OCI-M1 (cell line): ENCODE measurements at places on chromosomes 3 and 15.
A peak's percentile ranks its signal among the peaks of the same experiment; 100 is the strongest.

- no peak for DNase-seq
Observed at GRCh38 chr15:91253605-91254004, 153.5 kb downstream of the SV2B start.

- DNase-seq: no peak
Observed at GRCh38 chr15:57463360-57463759, 87.1 kb downstream of the CGNL1 start.

GRCh38 chr3:170734043-170734734 is 135.8 kb downstream of the RPL22L1 start:
- DNase-seq: peak; percentile 17

GRCh38 chr15:69920221-69920620 is 177.5 kb downstream of the TLE3 start:
- DNase-seq: no peak

DNA sequence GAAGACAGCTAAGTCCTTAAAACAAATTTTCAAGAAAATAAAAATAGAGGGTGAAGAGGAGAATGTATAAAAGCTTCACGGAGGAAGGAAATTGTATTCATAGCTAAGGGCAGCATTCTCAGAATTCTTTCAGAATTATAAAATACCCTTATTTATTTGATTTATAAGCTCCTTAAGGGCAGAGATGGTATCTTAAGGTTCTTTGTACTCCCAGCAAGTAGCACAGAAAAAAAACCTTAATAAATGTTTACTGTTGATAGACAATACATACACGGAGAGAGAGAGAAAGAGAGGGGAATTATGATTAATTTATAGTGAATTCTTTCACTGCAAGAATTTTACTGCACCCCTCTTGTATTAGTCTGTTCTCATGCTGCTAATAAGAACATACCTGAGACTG is 375.6 kb upstream of the CCDC54 start:
- DNase-seq: no peak

GRCh38 chr15:94395640-94396039 is 164.3 kb downstream of the MCTP2 start:
- no peak for DNase-seq
